Activated CD8-positive, alpha-beta memory T cell treated with anti-CD3 and anti-CD28 coated beads for 1 hour (primary cell): ENCODE measurements at places on chromosomes 7 and 10.

- peak; percentile 20 for DNase-seq
Measured at GRCh38 chr7:139620676-139621344, 97.3 kb downstream of the CLEC2L start.

DNA sequence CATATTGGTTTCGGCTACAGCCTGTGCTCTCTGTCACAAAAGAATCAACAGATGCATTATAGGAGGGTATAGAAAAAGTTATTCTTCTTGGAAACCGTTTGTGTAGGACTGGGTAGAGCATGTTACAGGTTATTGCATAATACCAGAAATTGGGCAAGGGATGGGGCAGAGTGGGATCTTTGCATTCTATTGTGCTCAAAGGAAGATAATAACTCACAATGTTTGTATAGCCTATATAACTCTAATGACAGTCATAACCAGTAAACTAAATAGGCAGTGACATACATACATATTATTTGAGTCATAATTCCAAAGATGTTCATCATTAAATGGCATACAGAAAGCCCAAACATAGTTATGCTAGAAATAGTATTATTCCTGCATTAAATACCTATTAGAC is 179.7 kb downstream of the XPNPEP1 start:
- DNase-seq = no peak

DNA sequence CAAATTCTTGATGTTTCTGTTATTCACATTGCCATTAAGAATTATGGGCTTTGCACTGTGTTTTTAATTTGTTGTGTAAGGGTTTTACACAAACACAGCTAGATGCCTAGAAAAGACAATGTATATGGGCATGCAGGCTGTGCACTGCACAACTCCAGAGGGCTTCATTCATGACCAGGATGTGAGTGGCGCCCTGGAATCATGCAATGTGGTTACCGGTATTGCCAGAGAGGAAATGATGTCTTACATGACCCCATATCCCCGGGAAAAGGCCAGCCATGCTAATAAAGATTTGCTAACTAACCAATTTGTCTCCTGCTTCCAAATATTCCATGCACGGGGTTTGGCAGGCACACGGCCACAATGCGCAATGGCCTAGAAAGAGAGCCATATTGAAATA is 16.9 kb downstream of the KCNMA1 start:
- no peak for DNase-seq

DNA sequence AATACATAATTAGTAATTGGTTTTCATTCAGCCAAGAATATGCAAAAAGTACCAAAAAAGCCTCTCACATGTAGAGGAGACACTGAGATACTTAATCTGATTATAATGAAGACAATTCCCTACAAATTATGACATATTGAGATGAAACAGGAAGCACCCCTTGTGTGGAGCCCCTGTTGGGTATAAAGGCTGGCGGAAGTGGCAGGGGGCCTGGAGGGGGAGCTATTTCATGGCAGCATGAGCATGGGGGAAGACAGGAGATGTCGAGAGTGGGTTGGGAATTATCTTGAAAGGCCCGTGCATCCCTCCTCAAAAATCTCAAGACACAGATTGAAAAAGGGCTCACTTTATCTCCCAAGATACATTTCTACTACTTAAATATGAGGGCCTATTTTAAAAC is 96.9 kb downstream of the PIP4K2A start:
- no peak for DNase-seq

- DNase-seq = no peak
Measured at GRCh38 chr7:75689246-75690099, 49.3 kb downstream of the HIP1 start.

DNA sequence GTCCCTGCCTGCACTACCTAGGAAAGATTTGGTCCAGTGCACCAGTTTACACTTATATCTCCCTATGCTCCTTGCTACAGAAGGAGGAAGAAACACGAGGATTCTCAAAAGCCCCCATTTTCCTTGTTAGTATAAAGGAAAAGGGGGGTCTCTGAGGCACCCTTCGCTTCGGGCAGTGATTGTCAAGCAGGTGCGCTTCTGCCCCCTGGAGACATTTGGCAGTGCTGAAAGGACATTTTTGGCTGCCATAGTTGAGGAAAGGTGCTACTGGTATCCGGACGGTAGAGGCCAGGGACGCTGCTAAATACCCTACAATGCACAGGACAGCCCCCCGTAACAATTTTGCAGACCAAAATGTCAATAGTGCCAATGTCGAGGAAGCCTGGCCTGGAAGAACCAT is 193.7 kb downstream of the GFRA1 start:
- no peak for DNase-seq

GRCh38 chr7:147044941-147045340 is 928.3 kb downstream of the CNTNAP2 start:
- DNase-seq = no peak
